Esophagus squamous epithelium (tissue), 5 donors: ENCODE measurements at places on chromosomes 11 and 22.

- no peak for DNase-seq
Measured at GRCh38 chr11:43923406-43924111, 18.9 kb upstream of the C11orf96 start.

- no peak for DNase-seq
Measured at GRCh38 chr11:66498506-66498905, 11.9 kb upstream of the BBS1 start.

DNA sequence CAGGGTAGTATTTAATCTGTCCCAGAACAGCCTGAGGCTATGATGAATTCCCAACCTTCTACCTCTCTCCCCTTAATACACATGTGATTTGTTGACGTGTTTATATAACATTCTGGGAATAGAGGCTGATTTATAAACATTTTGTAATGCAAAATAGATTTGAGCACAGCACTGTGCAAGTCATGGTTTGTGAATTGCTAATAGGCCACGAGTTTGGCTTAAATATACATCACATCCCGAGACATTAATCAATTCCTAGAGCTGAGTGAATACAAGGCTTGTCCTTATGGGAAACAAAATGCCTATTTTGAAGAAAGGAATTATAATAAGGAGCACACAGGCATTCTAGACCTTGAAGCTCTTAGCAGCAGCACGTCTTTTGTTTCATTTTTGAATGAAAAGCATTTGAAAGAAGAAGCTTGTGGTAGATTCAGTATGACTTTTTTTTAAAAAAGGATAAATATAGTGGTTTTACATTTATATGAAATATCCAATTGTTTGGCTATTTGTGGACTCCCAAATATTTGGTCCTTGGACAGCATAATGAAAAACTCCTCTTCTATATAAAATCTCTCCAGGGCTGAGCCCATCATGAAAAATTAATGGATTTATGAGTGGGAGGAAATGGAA is 116.4 kb downstream of the SLC17A6 start:
- DNase-seq: no peak

GRCh38 chr11:65479184-65480145 is 19.4 kb upstream of the MALAT1 start:
- no peak for DNase-seq

DNA sequence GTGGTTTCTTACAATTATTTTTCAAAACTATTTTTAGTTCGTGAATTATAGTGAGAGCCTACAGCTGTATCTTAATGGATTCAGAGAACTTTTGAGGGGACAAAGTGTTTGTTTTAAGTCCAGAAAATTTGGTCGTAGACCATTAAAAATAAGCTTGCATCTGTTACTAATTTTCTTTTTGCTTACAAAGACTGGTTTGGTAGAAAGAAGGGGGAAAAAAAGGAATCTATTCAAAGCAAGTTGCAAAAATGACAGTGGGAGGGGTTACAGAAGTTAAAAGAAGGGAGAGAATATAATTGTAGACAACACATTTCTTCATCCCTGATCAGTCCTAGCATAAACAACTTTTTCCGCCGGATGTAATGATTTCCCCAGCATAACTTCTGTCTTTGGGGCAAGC is 72.1 kb downstream of the AMOTL1 start:
- DNase-seq: no peak

GRCh38 chr22:37303821-37304274 is 21.5 kb downstream of the CYTH4 start:
- no peak for DNase-seq

GRCh38 chr11:28461338-28461737 is 353.1 kb downstream of the METTL15 start:
- DNase-seq: no peak

DNA sequence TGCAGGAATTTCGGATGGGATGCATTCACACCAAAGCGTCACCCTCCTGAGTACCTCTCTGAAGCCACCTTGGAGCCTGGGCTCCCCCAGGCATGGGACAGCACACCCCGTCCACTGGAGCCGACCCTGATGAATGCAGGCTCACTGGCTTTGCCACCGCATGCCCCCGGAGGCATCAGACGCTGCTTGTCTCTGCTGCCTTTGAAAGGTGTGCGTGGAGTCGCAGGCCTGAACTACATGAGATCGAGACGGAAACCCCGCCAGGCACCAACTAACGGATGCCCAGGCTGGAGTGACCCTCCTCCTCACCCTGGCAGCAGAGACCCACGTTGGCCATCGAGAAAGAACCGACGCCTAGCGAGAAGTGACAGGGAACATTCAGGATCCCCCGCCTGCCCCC is 22.5 kb downstream of the KRTAP5-5 start:
- no peak for DNase-seq

- DNase-seq: no peak
Measured at GRCh38 chr22:49760630-49761571, 66.8 kb downstream of the BRD1 start.

DNA sequence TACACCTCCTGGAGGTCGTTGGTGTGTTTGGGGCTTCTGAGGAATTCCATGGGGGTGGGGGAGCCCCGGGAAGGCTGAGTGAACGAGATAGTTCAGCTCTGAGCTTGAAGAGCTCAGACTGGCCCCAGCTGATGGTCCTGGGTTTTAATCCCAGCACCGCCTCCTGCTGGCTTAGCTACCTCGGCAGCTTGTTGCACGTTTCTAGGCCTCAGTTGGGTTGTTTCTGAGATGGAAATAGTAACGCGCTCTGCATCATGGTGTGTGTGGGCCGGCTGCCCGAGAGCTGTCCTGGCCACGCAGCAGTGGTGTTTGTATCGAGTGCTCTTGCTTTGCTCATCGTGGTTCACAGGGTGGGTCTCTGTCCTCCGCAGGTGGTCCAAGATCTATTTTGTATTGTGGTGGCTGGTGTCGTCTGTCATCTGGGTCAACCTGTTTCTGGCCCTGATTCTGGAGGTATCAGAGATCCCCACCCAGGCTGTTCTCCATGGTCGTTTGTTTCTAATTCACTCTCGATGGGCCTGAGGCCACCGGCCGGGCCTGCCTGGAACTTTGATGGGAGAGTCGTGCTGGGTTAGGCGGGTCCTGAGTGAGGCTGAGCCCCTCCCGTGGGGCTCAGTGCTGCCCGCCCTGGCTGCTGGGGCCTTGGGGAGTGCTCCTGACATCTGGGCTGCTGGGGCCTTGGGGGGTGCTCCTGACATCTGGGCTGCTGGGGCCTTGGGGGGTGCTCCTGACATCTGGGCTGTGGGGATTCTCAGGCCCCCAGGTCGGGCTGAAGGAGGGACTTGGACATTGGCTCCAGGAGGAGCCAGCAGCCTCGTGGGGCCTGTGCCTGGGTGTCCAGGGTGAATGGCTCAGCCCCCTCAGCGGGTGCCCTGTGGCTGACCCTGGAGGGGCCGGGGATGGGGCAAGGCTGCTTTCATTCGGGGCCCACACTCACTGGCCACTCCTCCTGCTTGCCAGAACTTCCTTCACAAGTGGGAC is 37.7 kb downstream of the TPCN2 start:
- no peak for DNase-seq

DNA sequence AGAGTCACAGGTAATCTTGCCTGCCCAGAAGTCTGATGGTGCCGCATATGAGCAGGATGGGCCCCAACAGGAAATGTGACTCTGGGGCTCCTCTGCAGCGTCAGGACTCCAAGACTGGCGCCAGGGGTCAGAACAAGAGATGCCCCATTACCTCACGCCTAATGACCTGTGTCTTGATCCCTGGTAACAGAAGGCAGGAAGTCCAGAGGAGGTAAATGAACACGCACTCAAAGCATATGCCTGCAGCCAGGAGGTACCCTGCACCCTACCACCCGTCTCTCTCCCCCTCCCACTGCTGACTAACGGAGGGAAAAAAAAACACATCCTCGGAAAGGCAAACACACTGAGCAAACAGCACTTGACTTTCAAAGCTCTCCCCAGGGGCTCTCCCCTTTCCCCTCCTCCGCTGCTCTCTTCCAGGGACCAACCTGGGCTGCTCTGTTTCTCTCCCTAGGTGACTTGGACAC is 37.3 kb downstream of the ABCC8 start:
- no peak for DNase-seq

DNA sequence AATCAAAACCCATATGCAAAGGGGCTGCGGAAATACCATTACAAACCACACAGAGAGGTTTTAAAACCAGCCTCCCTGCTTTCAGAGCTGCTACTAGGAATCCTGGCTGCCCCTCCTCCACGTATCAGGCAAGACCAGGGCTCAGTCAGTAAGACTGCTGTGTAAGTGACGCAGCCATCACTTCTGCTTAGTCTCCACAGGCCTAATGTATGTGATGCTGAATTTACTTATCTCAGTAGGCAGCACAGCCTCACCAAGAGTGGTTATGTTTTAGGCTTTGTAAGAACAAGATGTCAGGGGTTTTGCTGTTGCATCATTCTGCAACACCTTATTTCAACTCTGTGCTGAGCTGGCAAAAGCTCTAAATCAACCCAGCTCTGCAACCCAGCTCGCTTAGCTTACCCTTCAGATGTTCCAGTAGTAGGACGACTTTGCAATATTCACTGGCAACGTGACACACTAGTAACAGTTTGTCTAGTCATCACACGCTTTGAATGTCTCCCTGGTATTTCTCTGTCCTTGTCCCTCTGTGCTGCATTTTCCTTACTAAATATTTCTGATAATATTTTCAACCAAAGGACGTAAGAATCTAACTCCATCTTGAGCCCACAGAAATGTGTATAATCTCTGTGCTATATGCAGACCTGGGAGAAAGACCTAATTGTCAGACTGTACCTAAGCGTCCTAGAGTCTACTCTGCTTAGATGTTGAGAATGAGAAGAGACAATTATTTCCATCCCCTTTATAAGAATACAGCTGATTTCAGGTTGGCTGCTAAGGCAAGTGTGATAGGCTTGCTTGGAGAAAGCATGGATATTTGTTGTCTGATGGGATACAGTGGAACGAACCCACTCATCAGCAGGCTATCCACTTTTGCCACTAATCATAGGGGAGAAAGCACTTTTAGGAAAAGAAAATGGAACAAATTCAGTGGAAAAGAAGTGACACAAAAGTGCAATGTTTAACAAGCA is 72.2 kb downstream of the LARGE2 start:
- no peak for DNase-seq

GRCh38 chr11:6695377-6695776 is 12.2 kb upstream of the MRPL17 start:
- no peak for DNase-seq

DNA sequence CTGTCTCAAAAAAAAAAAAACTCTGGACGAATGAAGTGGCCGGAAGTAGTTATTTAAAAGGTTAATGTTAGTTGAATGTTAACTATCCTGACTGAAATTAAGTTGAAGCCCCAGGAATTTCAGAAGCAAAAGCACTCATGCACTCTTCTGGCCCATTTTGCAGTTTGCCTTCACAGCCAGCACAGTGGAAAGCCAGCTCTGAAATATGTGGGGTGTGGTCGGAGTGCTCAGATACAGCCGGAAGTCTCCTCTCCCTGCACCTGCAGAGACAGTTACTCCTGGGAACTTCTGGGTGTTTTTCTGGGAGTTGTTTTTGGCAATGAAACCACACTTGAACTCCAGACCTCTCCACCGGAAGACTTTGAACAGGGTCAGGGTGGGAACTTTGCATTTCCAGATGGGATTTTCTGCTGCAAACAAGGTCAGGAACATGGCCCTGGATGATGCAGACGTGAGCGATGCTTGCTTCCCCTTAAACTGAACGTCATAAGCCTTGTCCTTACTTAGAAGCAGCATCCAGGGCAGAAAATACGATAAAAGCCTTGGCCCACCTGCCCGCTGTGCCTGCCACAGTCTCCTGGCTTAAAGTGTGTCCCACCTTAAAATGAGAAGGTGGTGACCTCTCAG is 21.5 kb upstream of the CABP2 start:
- DNase-seq: no peak

DNA sequence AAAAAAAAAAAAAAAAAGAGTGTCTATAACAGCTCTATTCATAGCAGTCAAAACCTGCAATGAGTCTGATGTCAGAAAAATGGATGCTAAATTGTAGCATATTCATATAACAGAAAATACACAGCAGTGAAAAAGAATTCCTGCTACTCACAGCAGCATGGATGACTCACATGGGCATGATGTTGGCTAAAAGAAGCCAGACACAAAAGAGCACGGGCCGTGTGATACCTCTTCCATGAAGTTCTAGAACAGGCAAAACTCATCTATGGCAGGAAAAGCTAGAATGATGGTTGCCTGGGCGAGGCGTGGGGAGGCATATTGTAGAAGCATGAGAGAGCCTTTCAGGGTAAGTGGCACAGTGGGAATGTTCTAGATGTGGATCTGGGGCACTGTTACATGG is 18.9 kb downstream of the PLAAT3 start:
- no peak for DNase-seq

GRCh38 chr11:118742304-118742703 is 48.7 kb downstream of the DDX6 start:
- DNase-seq: no peak

- DNase-seq: no peak
Measured at GRCh38 chr11:66850235-66850587, 6.7 kb upstream of the LRFN4 start.

DNA sequence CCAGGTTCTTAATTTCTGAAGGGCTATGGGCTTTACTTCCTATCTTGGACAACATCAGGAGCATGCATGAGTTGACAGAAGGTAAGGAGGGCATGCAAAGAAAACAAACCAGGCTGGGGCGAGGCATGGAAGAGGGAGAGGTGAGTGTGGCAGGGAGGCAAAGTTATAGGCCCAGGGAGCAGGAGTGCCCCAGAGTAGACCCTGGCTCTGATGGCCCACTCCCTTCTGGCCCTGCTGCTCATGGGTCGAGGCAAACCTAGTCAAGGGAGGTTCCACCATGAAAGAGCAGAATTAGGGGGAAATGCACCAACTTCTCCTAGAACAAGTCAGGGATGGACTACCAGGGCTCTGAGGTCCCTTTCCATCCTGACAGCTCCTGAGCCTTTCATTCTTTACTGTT is 10.2 kb downstream of the CHRNA10 start:
- no peak for DNase-seq

DNA sequence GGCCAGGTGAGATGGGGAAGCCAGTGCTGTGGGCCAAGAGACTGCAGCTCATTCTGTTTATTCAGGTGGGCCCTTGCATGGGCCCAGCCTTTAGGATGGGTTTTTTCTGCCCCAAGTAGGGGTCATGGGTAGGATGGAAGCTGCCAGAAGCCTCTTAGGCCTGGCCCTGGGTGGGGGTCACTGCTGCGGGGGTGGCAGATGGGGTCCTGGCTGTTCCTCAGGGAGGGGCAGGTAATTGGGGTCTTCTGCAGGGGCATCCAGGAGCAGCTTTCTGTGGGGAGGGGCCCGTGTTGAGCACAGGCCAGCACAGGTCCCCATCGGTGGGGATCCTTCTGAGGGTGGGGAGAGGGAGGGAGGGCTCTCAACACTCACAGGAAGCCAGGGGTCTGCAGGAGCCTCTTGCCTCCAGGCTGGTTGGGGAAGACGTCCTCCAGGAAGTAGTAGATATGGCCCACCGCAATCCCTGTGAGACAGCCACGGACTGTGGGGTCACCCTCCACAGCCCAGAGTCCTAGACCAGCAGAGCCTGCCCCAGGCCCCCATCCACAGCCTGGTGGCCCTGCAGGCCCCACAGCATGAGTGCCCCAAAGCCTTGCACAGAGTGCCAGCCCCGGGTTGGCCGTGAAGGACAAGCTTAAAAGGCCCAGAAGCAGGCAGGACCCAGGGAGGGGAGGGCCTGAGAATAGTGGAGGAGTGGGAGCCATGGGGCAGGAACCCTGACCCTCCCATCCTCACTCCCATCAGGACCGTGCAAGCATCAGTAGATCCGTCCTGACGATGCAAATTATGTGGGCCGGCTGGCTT is 1.9 kb downstream of the DERL3 start:
- DNase-seq: no peak

GRCh38 chr11:33899400-33900037 is 7.6 kb upstream of the LMO2 start:
- peak; percentile 11 for DNase-seq

GRCh38 chr11:85694385-85694980 is 8.5 kb upstream of the CCDC89 start:
- DNase-seq: no peak
